ENCODE measurements at places on chromosomes 5 and 9. TPM values are rescaled to one million over a fixed set of nuclear protein-coding genes. Genes with fewer than 3 reads are reported as not detected.

DNA sequence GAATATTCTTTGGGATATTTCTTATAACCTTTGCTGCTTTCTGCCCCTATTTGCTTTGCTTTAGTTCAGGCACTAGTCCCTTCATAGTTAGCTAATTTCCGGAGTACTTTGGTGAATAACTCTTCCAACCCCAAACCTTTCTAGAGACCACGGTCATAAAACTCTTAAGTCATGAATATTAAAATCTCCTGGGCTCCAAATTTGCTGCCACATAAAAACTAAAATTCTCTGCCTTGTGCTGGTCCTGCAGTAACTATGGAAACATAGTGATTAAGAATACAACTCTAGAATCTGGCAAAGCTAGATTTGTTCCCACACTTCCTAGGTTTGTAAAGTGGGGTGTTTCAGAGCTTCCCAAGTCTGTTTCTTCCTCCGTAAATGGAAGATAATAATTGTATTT, 10.0 kb upstream of the ACTBL2 start:
- DNase-seq = no peak

Gene SLC1A1
- 6.9 TPM for total RNA-seq

- DNase-seq = no peak
Observed at GRCh38 chr5:167247816-167248215, 1043.6 kb upstream of the WWC1 start.

- no peak for DNase-seq
Observed at GRCh38 chr5:180645274-180646204, 3.9 kb downstream of the FLT4 start.

GRCh38 chr5:39099831-39100230, 25.6 kb upstream of the RICTOR start:
- no peak for DNase-seq

GRCh38 chr9:84832453-84832852, 162.9 kb downstream of the NTRK2 start:
- DNase-seq = no peak

DNA sequence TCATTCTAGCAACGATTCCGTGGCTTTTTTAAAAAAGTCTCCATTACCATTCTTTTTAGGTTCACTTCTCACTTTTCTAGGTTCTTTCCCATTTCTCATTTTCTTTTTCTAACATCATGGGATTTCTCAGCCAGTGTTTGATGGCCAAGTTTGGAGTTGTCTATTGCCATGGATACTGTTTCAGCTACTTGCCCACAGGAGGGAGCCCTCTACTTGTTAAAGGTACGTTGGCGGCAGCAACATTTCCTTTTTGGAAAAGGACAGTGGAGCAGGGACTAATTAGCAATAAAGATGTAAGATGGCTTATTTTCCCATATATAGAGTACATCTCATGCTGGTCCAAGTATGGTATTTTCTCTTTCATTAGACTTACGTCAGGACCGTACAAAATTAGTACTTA, 2257.5 kb upstream of the C9orf72 start:
- no peak for DNase-seq

Gene PHF2
- total RNA-seq = 20.0 TPM

Gene JAKMIP2
- 4.5 TPM for total RNA-seq

- no peak for DNase-seq
Observed at GRCh38 chr5:145872914-145873313, at the start of gene GRXCR2. Gene GRXCR2, minus strand, starts transcription at chr5:145873014. Its CDS starts 46 bp downstream, at chr5:145872968.

- no peak for DNase-seq
Observed at GRCh38 chr5:60404171-60404570, 295.8 kb downstream of the DEPDC1B start.

DNA sequence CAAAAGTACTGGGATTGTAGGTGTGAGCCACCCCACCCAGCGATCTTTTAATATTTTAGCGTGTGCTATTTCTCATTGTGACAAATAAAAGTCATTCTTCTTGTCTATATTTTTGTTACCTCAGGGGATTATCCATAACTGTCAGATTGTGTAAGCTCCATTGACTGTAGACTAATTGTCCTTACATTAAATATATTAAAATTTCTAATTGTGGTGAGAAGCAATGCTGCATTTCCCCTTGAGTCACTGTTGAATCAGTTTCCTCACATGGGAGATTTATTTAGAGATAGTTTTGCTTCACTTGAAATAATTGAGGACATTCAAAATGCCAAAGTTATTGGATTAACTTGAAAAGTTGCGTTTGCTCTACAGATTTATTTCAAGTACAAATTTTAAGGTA, 782.4 kb upstream of the WWC1 start:
- no peak for DNase-seq

Gene KYAT1
- 5.4 TPM for total RNA-seq

DNA sequence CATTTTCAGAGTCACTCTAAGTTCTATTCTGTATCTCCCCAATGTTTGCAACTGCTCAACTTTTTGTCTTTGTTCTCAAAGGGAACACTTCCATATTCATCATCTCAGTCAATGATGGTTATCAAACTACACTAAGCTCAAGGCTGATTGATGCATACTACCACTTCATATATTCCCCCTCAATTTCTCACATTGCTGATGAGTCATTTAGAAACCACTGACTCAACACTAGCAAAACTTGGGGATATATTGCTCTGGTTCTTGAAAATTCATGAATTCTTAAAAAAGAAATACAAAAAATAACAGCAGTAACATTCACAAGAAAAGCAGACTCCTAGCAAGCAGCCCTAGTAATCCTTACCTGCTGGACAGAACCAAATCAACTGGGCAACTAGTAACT, 52.2 kb downstream of the ABHD17B start:
- no peak for DNase-seq

- no peak for DNase-seq
Observed at GRCh38 chr9:17484906-17485305, 94.0 kb upstream of the SH3GL2 start.

Gene TUSC1
- total RNA-seq = 9.0 TPM

GRCh38 chr9:15205632-15206420, 101.2 kb downstream of the TTC39B start:
- DNase-seq = no peak

Gene CACNA1B
- 0.63 TPM for total RNA-seq
